ENCODE measurements at places on chromosomes 11 and 22.
A peak's percentile ranks its signal among the peaks of the same experiment; 100 is the strongest.

- no peak for DNase-seq
Observed at GRCh38 chr11:73496134-73496533, 101.8 kb downstream of the FAM168A start.

DNA sequence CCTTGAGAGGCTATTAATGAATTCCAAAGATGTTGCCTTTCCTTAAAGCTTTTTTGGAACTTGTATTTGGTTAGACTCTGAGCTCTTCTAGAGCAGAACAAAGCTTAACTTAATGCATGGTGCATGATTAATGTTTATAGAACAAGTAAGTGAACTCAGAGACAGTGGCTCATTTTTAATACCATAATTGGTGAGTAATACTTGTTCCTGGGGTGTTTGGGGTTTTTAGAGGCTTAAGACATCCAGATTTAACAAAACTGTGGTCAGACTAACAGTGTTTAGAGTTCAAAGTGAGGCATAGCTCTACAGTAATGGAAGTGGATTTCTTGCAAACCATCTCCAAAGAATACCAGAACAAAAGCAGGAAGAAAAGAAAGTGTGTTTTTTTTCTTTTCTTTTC is 73.7 kb upstream of the CTSC start:
- DNase-seq, result peak; percentile 75

GRCh38 chr11:74847395-74847794 is 98.7 kb downstream of the RNF169 start:
- no peak for DNase-seq

GRCh38 chr11:22753416-22753815 is 76.2 kb downstream of the SVIP start:
- DNase-seq, result no peak
